ENCODE measurements at places on chromosomes 6 and 20.

DNA sequence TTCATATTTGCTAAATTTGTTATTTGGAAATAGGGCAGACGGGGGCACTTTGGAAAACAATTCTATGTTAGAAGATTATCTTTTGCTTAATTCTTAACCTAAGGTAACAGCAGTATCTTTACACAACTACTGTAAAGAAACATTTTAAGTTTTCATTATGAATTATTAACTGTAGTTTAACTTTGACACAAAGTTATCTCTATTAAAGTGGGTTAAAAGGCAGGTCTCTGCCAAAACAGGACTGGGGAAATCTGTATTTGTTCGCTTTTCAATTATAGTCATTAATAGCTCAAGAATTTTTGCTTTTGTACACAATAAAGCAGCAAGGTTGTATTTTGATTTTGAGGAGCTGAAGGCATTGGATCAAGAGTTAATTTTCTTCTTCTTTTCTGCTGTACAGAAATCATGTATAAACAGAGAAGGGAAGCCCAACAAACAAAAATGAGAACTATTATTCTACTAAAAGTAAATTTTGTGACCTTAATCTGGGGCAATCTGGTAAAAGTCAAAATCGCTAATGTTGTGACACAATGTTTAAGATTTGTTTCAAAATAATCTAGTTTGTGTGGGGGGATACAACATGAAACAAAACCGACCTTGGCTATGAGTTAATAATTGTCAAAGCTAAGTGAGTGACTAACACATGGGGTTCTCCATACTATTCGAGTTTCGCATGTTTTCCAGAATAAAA, 2.9 kb downstream of the STAU1 start:
- DNase-seq = no peak

DNA sequence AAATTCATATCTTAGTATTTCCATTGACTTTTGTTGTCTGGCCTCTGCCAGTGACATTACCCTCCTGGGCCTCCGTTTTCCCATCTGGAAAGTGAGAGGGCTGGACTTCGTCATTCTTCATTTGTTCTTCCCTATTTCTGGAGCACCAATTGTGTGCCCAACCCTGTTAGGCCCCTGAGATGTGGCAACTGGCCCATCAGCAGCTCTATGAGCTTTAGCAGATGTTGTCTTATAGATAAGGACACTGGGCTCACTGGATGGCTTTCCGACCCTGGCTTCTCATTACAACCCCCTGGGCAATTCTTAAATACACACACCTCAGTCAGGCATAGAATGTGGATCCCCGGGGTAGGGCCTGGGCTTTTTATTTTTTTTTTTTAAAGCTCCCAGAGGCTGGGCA, 14.7 kb downstream of the PABPC1L start:
- DNase-seq = no peak

DNA sequence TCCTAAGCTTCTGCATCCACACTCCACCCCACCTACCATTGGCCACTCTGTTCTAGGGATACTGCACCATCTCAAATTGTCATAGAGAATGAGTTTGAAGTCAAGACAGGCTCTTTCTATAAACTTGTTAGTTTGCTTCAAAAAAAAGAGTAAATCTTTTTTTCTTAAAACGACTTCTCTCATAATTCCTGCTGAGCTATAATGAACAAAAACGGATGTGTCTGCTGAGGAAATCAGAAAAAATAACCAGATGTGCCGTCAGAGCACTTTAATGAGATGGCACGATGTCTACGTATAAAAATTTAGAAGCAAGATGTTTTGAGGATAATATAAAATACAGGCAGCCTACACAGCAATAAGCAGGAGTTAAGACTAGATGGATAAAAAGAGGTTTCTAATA, 24.0 kb upstream of the DDO start:
- no peak for DNase-seq

- peak; percentile 58 for DNase-seq
These were observed 23.9 kb downstream of the RPRD1B start for GRCh38 chr20:38057351-38057972.

DNA sequence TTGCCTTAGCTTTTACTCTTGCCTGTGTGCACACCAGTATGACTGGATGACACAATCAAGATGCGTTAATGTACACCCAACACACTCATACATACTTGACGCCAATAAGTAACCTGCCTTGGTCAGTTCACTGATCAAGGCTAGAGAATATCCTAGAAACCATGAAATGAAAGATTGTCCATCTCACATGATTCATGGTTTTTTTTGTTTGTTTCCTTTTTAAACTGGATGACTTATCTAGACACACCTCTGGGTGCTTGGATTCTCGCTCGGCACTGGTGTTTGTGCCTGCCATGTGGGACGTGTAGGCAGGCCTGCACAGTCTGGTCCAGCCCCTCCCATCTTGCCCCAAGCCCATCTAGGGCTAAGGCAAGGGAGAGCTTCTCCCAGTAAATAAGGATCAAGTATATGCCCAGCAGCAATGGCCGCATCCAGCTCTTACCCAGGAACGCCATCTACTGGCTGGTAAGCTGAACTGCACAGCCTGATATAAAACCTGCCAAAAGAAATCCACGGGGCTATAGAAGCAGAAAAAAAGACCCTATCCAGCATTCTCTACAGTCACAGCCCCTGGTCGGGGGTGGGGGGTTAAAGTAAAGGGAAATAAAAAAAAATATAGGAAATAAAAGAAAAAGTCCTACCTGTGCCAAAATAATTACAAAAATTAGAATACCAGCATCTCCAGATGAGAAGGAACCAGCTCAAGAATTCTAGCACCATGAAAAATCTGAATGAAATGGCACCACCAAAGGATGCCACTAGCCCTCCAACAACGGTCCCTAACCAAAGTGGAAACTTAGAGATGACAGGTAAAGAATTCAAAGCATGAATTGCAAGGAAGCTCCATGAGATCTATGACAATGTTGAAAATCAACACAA, 73.3 kb downstream of the OTOR start:
- no peak for DNase-seq

GRCh38 chr20:45017857-45018256, 51.5 kb downstream of the STK4 start:
- DNase-seq = no peak

- no peak for DNase-seq
These were observed 19.2 kb upstream of the TSPYL1 start for GRCh38 chr6:116298973-116299372.

DNA sequence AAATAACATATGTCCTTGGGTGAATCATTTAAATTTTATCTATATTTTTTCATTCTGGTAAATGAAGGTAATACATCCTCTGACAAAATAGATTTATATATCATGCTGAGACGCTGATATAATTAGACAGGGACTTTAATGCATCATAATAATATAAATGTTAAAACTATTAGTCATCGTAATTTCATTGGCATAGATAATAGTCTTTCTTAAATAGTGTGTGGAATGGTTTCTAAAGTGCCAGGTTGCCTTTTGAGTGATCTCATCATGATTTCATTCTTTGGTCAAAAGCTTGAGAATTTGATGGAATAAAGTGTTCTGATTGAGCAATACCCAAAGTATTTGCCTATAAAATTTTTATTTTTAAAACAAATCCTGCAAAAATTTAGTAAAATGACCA, 43.2 kb upstream of the BMP5 start:
- no peak for DNase-seq

DNA sequence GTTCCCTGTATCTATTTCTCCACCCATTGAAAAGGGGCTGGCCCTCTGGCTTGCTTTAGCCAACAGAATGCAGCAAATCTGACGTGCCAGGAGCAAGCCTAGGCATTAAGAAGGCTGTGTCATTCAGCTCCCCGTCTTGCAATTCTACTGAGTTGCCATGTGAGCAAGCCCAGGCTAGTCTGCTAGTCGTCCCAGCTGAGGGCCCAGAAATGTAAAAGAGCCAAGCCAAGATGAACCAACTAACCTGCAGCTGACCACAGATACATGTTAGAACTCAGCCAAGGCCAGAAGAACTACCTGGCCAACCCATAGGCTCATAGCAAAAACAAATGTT, 30.1 kb downstream of the PREP start:
- no peak for DNase-seq

DNA sequence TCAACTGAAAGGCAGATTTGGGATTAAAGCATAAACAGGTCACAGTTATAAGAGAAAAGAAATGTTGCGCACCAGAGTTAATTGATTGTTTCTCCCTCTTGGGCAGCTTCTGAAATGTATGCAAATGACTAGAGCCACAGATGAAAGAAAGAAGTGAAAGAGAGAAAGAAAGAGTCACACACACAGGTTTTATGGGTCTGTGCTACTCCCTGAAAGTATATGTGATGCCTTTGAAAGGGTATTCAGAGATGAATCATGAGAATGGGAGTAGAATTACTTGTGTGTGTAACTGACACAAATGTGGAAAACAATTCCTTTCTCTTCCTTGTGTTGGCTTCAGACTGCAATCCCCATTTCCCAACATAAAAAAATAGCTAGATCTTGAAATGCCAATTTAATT, 196.9 kb downstream of the FOXA2 start:
- no peak for DNase-seq

GRCh38 chr6:120652506-120652905, 681.8 kb downstream of the TBC1D32 start:
- DNase-seq = no peak

GRCh38 chr6:53679446-53679933, 13.9 kb upstream of the KLHL31 start:
- no peak for DNase-seq

DNA sequence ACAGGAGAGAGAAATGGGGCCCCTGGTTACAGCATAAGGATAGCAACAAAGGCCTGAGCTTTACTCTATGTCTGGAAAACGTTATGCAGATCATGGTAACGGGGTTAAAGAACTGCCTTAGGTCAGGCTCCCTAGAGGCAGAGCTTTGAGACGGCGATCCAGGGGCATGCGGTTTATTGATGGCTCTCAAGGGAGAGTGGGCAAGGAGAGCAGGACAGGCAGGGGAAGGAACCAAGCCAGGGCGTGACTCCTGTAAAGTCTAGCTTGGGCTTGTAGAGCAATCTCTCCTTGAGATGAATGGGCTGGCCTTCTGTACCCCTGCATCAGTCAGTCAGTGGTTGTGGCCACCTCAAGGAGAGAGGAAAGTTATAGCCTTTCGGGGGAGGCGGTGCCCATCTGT, 12.5 kb upstream of the FERMT1 start:
- DNase-seq = no peak

DNA sequence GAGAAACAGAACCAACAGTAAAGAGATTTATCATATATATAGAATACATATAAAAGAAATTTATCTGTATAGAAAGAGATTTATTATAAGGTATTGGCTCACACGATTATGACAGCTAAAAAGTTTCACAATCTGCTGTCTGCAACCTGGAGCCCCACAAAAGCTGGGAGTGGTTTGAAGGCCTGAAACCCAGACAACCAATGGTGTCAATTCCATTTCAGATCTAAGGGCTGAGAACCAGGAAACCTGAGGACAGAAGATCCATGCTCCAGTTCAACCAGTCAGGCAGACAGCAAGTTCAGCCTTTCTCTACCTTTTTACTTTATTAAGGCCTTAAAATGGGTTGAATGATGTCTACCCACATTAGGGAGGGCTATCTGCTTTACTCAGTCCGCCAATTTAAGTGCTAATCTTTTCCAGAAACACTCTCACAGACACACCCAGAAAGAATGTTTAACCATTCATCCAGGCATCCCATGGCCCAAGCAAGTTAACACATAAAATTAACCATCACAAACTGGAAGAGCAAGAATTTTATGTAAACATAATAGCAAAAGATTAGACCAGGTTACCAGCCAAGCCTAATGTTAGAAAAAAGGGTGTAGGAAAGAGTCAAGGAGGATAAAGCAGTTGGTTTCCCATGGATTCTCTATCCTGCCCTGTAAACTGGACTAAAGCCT, 170.9 kb downstream of the FUT9 start:
- DNase-seq = no peak

GRCh38 chr6:15148356-15148946, 97.4 kb upstream of the JARID2 start:
- DNase-seq = no peak

DNA sequence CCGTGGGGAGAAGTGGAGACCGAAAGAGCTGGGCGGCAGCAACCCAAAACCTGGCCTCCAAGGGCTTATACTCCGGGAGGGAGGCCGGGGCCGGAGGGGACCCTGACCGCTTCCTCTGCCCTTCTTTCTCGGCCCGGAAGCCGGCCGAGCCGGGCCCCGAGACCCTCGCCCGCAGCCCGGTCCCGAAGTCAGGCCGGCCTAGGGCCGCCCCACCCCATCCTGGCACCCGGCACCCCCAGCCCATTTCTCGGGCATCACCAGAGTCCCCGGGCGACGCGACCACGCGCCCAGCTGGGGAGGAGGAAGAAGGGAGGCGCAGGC, 572 bp upstream of the ZDHHC14 start:
- DNase-seq = no peak

DNA sequence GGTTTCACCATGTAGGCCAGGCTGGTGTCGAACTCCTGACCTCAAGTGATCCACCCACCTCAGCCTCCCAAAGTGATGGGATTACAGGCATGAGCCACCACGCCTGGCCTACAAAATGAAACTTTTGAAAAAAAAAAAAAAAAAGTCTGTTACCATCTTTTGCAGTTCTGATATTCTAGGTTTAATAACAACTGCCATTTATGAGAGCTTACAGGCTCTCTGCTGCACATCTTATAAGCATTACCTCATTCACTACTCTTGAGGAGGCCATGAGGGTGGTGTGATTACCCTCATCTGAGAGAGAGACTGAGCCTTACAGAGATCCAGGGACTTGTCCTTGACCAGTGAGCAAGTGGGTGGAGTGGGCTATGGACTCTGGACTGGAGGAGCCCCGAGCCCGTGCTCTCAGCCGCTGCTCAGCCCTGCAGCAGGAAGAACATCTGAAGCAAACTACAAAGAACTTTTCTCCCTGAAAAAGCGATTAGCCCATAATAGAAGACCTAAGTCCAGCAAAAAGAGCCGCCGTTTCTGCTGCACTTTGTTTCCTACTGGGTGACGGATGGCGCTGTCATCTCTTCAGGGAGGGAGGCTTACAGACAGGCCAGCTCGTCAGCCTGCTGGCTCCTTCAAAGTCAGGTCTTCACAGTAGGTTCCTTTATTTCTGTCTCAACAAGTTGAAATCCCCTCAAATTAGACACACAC, 119.8 kb upstream of the AKAP12 start:
- no peak for DNase-seq

DNA sequence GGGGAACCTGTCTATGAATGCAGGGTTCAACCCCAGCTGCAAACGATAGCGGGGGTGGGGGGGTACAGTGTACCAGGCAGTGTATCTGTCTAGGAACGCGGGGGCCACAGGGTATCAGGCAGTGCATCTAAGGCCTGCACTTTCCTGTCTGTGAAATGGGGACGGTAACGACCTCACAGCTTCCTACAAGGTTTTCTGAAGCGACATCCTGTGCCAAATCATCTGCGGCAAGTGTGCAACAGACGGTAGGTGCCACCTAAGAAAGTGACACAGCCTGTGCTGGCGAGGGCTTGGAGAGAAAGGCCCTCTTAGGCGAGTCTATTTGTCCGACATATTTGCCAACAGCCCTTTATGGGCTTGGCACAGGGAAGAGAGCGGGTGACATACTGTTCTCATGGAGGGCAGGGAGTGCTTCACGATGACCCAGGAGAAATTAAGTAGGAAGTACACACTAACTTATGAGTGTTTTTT, 3.8 kb downstream of the DIDO1 start:
- DNase-seq = peak; percentile 25

DNA sequence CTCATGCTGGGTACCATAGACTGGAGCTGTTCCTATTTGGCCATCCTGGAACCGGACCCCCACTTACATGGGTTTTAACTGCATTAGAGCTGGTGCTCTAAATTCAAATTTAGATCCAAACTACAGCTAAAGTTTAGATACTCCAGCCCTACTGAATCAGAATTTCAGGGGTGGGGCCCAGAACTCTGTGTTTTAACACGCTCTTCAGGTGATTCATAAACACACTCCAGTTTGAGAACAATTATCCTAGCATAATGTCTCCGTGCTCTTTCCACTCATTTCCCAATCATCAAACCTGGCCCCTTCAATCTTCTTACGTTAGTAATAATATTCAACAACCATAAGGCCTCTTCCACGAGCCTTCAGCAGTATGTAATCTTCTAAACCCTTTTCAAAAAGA, 15.3 kb downstream of the TRPC4AP start:
- DNase-seq = no peak

All from stimulated activated CD4-positive, alpha-beta T cell treated with anti-CD3 and anti-CD28 coated beads, Interleukin-4, amount 100 ng/mL, for 48 hours (primary cell).